ENCODE measurements at places on chromosomes 6 and 20.

- DNase-seq: peak; percentile 62
These were observed 1.7 kb downstream of the CABLES2 start for GRCh38 chr20:62405108-62405980.

DNA sequence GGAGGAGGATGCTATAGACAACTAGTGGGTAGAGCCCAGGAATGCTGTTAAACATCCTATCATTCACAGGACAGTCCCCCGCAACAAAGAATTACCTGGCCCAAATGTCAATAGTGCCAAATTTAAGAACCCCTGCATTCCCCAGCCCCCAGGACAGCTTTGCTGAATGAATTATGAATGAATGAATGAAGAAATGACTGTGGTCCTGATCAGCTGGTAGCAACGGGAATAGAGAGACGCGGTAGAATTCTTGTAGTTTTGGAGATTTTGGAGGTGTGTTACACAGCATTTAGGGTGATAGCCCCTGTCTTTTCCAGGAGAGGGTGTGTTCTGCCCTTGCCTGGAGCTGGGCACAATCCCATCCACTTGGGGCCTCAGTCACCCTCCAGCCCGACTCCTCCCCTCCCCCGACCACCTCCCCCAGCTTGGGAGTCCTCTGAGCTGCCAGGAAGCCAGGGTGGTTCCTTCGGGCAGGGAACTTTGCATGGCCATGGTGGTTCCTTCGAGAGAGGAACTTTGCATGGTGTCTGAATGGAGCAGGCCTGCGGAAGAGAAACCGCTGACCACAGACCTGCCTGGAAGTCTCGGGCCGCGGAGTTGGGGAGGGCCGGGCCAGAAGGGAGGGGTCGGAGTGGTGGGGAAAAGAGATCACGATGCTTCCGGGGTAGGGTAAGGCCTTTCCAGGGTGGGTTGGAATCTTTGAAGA, 1.0 kb upstream of the HCK start:
- peak; percentile 82 for DNase-seq

- no peak for DNase-seq
These were observed 577.8 kb downstream of the MAFB start for GRCh38 chr20:40111282-40111681.

- no peak for DNase-seq
These were observed 104.9 kb downstream of the RPS12 start for GRCh38 chr6:132919045-132919860.

DNA sequence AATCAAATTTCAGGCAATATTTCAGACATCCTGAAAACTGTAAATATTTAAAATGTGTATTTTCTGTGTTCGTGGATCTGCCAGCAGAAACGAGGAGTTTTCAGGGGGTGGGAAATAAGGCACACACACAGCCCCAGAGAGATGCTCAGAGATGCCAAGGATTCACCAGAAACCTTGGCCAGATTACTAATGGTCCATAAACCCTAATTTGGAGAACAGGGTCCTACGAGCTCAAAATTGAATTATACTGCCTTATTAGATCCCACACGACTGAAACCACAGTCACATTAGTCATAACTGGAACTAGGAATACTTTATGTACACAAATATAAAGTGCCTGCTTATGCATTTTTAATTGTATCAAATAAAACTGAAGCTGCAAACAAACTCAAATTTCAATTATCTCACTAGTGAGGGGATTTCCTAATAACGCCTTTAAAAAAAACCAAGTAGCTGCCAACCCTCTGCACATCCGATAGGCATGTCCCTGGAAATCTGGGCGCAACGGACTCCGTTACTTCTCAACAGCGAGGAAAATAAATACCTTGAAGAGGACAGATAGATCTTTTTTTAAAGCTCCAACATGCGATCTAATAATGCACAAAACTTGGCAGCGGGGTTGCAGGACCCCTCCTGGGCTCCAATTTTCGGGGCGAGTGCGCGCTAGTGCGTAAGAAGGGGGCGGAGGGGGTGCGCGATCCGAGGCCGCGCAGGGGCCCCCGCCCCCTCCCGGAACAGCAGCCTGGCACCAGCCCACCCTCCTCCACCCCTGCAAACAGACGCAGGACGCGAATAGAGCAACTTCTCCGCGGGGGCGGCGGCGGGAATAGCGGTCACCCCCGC, 897 bp downstream of the CHD6 start:
- DNase-seq: peak; percentile 63

- no peak for DNase-seq
These were observed 39.2 kb downstream of the GSTA4 start for GRCh38 chr6:52955871-52956270.

DNA sequence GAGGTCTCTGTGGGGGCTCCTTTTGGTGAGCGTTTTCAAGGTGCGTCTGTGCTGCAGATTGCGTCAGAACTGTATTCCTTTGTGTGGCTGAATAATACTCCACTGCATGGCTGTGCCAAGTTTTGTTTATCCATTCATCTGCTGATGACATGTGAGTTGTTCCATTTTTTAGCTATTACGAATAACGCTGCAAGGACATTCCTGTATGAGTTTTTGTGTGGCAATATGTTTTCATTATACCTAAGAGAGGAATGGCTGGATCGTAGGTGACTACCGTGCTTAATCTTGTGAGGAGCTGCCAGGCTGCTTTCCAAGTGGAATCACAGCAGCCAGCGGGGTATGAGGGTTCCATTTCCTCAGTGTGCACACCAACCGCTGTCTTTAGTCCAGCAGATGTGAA, 1.1 kb upstream of the DACT2 start:
- no peak for DNase-seq

DNA sequence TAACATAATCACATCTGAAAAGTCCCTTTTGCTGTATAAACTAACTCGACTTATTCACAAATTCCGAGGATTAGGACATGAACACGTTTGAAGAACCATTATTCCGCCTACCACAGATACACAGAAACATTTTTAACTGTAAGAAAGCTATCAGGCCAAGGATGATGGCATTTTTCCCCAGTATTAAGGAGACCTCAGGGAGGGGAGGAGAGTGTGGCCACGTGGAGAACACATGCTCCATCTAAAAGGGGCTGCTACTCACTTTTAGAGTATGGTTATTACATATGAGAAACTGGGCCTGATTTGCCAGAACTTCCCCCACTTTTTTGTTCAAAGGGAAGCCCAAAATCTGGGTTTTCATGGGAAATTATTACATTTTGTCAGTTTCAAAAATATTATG, 153.4 kb downstream of the EYA2 start:
- DNase-seq: no peak

- DNase-seq: no peak
These were observed 358.2 kb downstream of the PLCB1 start for GRCh38 chr20:8490076-8490830.

DNA sequence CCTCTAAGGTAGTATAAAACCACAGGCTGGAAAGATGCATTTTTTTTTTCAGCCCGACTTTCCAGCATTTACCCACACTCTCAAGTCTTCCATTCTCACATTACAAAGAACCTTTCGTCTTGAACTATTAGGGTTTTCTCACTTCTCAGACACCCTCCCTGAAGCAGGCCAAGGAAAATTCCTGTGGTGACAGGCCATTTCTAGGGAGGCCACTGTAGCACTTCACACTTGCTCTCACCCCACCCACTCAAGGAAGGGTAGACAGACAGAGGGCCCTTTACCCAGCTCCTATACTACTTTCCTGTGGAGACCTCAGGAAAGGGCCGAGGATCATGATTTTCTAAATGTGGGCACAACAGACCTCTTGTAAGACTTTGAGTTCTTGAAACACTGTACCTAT, 27.7 kb downstream of the KCNS1 start:
- DNase-seq: no peak

GRCh38 chr6:90072935-90073464, 178.7 kb downstream of the GJA10 start:
- no peak for DNase-seq

DNA sequence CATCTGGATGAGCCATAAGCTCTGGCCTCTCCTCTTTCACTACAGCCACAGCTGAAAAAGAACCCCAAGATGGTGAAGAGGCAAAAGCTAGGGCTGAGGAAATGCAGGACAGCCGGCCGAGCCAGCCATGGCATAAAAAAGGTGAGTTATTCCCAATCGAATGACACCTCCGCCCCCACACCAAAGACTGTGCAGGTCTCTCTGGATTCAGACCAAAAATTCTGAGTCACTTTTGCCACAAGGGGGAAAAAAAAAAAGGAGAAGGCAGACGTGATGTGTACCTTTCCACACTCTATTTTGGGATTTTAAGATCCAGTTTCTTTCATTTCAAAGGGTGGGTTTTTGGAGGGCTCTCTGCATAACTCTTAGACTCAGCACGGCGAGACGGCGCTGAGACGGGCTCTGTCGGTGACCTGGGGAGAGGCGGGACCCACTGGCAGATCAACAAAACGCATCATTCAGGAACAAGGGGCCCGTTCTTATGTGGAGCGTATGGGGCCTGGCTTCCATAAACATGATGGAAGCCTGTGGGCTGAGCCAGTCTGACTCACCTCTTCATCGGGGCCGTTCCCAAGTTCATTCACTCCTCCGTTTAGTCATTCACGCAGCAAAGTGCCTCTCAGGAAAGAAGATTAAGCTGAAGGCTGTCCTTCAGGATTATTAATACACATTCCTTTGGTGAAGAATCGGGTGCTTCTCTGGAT, 54.8 kb downstream of the NFATC2 start:
- no peak for DNase-seq

DNA sequence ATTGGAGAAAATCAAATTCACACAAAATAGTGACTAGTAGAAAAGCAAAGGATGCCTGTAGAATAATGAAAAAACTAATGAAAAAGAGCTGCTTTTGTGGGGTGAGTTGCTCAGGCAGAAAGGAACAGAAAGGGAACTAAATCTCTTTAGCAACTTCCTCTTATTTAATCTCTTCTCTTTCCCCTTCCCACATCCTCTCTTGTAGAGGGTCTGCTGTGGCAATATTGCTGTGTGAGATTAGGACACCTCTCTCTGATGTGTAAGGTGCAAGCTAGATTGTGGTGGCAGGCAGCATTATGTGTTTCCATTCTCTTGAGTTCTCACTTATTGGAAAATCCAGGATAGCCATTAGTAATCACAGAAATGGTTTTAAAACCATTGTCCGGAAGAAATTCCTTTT, 49.7 kb downstream of the SYNE1 start:
- no peak for DNase-seq

DNA sequence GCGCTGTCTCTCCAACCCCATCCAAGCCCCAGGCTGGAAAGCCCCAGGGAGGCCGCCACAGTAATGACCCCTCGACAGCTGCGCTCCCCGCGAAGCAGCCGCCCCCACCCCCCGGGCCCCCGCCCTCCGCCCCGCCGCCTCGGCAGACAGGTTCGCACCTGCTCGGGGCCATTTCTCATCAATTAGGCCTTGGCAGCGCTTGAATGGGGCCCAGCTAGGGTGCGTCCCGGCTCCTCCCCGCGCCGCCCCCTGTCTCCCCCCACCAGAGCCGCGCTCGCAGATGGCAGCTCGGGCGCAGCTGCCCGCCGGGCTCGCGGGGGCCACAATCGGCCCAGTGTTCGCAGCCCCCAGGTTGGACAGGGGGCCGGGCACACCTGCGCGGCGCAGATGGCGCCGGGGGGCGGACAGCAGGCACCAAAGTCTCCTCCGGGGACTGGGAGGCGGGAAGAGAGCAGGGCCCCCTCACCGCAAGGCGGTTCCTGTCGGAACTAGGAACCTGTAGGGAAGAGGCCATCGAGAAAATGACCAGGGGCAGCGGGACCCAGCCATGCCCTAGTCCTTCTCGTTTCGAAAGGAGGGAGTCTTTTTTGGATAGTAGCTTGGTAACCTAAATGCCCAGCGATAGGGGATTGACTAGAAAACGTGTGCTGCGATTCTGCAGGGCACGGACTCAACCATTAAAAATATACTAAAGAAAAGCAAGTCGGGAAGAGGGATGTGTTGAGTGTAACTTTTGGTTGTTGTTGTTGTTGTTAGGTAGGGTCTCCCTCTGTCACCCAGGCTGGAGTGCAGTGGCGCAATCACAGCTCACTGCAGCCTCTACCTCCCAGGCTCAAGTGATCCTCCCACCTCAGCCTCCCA, 83.2 kb upstream of the EYA2 start:
- no peak for DNase-seq

DNA sequence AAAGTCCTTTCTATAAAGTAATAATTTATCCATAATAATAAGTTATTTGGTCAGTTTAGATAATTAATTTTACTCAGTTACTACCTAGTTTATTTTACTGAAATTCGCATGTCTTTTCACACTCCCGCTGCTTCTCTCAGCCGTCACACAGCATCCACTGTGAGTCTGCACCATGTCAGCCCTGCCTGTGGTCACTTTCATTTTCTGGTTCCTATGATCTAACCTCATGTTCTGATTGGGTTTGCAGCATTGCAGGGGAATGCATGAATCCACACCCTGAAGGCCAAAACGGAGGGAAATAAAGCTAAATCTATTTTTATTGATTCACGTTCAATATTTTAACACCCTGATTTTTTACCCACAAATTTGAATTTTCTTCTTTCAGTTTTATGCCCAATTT, 47.4 kb downstream of the PDE10A start:
- no peak for DNase-seq

DNA sequence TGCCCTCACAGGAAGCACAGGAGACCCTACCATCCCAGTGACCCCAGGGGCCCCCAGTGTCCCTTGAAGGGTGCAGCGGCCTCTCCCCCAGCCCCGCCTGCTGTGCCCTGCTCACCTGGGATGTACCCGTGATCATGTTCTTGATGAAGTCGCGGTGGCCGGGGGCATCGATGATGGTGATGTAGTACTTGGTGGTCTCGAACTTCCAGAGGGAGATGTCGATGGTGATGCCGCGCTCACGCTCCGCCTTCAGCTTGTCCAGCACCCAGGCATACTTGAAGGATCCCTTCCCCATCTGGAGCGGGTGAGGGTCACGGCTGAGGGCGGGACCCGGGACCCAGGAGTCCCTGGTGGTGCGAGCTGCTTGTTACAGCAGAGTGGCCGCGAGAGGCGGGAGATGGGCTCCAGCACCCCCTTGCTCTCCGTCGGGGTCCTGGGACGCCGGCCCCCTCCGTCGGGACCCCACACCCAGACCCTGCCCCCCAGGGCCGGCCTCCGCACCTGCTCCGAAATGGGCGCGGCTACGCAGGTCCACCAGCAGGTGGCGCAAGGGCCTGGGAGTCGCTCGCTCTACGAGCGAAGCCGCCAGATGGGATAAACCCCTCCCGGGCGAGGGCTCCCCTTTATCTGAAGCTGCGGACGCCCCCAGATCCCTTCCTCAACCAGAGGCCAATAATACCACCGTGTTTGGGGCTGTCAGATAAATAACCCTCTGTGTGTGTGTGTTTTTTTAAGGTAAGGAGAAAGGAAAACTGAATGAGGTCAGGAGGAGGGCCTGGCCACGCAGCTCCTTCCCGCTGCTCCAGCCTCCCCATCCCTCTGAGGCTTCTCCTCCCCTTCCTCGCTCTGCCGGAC, 2.9 kb downstream of the EEF1A2 start:
- DNase-seq: peak; percentile 91

DNA sequence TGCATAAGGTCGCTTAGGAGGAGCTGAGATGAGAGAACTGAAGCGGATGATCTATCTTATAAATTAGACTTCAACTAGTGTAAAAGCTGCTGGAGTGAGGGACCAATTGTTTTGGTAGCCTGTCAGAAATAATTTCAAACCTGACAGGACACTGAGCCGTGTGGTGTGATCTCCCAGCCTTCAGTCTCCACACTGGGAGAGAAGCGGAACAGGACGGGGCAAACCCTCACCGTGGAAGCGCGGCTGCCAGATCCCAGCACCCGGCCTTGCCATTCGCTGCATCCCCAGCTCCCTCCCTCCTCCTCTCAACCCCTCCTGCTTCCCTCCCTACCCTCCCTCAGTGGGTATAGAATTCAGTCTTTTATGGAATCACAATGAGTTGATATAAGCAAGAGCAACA, 900.1 kb upstream of the SLC35B3 start:
- no peak for DNase-seq

GRCh38 chr20:2920473-2920872, 47.2 kb downstream of the PTPRA start:
- no peak for DNase-seq

Measured in aorta (tissue), 5 donors.